ENCODE measurements at places on chromosomes 5 and 9.

DNA sequence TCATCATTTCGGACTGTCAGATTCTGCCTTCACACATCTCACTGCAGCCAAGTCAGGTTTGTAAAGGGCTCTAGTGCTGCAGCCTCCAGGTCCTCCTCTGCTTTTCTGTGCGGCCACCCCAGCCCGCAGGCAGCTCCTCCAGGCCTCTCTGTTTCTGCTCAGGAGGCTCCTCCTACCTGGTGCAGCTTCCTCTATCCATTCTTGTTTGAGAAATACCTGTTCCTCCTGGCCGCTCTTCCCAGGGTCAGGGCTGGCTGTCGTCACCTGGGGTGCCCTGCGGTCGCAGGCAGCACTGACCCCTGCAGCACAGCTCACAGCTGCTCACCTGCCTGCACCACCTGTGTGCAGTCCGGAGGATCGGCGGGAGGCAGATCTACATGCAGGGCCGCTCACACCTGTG lies 387.7 kb upstream of the IRX4 start:
- no peak for DNase-seq

DNA sequence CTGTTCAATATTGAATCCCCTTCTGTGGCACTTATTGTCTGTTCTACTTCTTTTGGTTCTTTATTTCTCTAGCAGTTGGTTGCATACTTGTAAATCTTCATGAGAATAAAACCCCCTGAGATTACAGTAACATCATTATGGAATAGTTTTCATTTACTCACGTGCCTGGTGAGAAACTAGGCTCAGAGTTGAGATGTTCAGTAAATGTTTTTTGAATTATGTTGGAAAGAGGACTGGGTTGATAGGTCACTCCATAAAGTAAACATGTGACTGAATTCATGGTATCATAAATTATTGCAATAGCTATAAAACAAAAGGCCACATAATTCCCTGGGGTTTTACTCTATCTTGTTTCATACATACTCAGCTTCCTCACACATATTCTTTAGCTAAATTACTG lies 174.2 kb upstream of the C9orf72 start:
- no peak for DNase-seq

DNA sequence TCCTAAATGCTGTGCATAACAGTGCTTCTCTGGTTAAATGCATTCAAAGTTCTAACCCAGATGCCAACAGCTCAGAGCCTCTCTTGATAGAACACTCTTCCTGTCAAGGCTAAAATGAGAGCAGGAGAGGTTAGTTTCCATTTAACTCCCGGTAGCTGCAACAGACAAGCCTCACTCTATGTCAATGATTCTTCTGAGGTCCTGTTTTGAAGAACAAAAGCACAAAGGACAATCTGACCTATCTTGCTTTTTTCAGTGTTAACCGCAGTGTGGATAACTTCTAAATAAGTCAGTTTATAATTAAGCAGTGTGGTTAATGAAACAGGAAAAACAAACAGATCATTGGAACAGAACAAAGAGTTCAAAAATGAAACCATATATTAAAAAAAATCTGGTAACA lies 80.7 kb downstream of the ANKRD55 start:
- DNase-seq, result no peak

DNA sequence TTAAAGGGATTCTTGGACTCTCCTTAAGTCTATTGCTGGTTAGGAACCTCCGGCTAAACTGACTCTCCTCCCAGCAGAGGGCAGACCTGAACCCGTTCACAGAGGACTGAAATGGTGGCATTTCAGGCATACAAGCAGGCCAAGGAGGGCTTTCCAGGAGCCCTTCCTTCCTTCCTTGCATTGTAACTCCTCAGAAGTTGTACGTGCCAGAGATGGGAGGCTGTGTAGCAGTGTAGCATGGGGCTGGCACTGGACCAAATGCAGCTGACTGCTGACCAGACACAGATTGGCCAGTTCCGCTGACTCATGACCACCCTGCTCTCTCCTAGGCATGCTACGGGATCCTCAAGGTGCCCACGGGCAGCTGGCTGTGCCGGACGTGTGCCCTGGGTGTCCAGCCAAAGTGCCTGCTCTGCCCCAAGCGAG lies 36.4 kb downstream of the JADE2 start:
- DNase-seq, result no peak

GRCh38 chr9:115080242-115080641 lies 37.7 kb downstream of the TNC start:
- no peak for DNase-seq

DNA sequence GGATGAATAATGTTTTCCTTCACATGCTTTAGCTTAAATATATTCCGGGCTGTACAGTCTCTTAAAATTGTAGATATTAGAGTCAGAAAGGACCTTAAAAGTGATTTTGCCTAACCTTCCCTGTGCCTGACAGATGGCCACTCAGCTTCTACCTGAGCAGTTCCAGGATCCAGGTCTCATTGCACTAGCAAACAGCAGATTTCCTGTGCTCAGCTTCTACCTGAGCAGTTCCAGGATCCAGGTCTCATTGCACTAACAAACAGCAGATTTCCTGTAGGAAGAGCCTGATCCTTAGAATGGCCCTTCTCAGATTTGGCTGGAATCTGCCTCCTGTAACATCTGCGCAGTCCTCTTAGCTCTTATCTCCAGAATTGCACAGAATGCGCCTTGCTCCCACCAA lies 219.8 kb downstream of the AOPEP start:
- DNase-seq, result no peak

GRCh38 chr9:105693435-105694189 lies 729 bp upstream of the TMEM38B start:
- DNase-seq, result no peak

- no peak for DNase-seq
Observed at GRCh38 chr5:14240359-14240758, 97.2 kb downstream of the TRIO start.

DNA sequence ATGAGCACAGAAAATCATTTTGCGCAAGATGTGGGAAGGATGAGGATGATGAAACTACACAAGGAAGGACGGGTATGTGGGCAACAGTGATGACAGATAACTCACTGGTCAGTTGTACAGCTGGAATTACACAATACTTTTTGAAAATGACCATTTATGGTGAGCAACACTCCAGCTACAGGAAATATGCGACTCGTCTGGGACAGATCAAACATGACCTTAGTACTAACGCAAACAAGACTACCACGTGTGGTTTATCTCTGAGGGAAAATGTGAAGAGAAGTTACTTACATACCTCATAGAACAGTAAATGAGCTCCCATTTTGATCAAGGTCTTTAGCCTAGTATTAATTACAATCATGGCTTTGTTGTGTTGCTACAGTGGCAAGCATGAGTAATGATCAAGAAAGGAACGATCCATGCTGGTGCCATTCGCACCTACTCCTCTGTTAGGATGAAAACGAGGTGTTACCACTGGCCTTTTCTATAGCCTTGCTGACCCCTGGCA lies 456.9 kb downstream of the BNC2 start:
- peak; percentile 98 for DNase-seq

DNA sequence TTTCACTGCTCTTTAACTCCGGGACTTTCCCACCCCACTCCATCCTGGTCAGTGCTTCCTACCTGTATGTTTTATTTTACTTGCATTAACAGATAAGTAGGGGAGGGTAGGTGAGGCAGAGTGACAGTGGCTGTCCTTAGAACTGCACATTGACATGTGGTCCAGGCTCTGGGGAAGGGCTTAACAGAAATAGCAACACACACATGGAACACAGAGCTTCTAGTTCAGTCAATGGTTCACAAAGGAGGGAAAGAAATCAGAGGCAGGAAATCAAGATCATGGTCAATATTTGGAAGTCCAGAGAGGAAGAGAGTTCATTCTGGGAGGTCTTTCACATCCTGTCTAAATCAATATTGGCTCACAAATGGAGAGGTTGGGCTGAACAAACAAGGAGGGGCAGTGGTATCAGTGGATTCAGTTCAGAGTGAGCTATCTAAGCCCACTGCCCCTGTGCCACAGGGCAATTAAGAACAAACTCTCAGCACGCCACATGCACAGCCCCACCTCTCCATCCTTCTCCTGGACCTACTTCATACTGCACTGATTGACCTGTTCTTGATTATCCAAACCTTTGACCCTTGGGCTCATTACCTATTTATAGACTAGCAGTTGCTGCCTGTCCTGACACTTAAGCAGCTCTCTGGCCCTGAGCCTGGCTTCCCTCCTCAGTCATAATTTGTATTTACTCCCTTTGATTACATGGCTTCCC lies 6.2 kb upstream of the VPS13A start:
- no peak for DNase-seq

DNA sequence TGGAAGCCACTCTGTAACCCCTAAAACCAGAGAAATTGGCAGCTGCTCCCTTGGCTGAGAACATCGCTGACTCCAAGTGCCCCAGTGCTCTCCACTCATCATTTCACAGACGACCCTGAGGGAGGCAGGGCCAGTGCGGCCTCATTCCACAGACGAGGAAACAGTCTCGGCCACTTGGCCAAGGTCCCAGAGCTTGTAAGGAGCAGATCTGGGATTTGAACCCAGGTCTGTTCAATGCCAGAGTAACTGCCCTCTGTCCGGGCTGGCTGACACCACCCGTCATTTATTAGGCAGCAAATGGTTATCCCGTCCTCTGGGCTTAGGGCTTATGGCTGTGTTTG lies 19.9 kb upstream of the IER5L start:
- DNase-seq, result no peak

- DNase-seq, result peak; percentile 79
Observed at GRCh38 chr5:143717400-143717799, 94.6 kb upstream of the HMHB1 start.

DNA sequence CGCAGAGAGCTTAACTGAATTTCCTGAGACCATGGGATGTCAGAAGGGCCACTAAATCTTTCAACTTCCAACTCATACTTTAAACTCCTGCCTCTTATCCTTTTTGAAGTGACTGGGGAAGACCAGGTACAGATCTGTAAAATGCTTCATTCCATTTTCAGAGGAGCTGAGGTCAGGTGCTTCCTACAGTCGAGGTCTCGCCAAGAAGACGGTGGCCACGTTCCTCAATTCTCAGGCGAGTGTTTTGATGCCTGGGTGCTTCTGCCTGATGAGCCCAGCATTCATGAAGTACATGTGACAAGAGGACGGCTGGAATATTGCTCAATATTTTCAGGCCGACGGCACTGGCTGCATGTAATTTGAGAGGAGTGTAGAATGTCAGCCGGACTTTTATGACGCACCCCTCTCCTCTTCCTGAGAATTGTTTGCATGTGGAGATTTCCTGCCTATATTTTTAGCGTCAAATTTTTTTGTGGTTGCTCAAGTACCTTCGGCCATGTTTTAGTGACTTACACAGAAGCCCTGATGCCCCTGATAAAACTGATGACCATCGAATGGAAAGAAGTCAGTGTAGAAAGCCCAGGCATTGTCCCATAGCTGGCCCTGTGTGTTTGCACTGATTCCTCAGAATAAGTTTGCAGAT lies 38.8 kb upstream of the GLRX start:
- peak; percentile 98 for DNase-seq

GRCh38 chr5:8508231-8508630 lies 639.3 kb downstream of the MTRR start:
- peak; percentile 65 for DNase-seq

- peak; percentile 67 for DNase-seq
Observed at GRCh38 chr9:17003576-17004240, 131.1 kb upstream of the CNTLN start.

DNA sequence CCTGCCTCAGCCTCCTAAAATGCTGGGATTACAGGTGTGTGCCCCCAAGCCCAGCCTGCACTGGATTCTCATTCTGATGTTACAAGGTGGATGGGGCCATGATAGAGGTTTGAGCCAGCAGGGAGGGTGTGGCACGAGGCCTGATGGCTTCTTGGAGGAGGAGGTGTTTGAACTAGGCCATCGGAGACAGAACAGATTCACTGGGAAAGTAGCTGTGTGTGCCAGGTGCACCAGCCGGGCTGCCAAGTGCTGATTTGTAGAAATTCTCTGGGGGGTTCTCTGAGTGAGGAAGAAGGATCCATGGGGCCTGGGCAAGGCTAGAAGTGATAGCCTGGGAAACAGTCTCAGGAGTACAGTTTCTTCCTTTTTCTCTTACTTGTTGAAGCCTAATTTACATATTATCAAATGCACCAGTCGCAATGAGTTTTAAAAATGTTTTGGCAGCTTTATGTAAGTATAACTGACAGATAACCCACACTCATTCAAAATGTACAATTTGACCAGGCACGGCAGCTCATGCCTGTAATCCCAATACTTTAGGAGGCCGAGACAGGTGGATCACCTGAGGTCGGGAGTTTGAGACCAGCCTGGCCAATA lies 31.1 kb upstream of the STXBP1 start:
- no peak for DNase-seq

DNA sequence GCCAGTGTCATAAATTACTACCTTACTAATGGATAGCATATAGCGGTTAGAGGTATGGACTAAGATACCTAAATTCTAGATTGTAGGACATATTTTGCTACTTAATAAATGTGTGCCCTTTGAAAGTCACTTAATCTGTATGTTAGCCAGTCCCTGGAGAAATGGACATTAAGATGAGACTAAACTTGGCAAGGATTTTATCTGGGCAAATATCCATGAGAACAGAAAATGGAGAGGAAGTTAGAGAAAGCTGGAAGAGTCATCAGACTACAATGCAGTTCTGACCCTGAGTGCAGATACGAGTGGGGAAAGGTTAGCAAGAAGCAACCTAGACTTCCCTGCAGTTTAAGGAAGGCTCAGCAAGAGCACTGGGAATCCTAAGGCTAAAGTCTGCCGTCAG lies 33.0 kb downstream of the TBCA start:
- DNase-seq, result no peak

DNA sequence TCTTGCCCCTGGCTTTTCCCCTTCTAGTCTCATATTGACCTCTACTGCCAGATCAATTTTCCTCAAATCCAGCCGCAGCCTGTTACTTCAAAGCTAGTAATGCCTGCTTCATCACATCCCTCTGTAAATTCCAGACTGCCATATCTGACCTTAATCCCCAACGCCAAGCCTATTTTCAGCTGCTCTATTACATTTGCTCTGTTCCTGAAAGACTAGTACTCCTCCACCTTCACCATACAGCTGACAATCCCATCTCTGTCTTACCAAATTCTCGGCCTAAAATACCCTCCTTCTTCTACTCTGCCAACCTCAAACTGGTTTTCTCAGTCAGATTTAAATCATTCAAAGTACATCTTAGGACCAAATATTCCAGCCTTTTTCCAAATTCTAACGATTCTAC lies 420.2 kb downstream of the RAB3C start:
- no peak for DNase-seq

DNA sequence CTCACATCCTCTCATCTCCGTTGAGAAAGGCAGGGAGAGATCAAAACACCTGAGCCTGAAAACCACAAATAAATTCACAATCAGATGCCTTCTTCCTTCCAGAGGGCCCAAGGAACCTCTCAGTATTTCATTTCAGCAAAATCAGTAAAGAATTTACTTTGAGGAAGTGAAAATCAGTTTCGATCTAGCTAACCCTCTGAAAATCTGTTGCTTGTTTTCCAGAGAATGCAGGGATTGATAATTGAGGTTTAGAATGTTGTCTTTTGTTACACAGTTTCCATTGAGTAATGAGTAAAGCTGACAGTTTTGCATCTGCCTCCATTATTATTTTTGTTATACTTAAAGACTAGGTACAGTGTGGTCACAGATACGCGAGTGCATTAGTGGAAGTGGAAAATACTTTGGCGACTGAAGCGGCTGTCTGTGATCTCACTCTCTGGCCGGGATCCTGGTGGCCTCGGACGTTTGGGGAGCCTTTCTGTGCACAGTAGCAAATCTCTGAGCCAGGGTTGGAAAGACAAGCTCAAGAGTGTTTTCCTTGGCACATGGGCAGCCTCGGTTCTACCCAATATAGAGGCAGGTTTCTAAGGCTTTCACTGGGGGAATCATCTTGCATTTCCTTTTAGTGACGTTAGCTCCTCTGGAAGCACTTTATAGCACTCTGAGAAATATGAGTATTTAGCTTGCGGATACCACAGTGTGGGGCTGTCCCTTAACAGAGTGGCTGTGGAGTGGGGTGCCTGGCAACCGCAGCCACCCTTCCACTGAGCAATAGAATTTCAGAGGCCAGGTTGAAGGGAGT lies 32.2 kb upstream of the ANGPTL2 start:
- DNase-seq, result peak; percentile 71
